ENCODE measurements at places on chromosomes 1 and 21.

DNA sequence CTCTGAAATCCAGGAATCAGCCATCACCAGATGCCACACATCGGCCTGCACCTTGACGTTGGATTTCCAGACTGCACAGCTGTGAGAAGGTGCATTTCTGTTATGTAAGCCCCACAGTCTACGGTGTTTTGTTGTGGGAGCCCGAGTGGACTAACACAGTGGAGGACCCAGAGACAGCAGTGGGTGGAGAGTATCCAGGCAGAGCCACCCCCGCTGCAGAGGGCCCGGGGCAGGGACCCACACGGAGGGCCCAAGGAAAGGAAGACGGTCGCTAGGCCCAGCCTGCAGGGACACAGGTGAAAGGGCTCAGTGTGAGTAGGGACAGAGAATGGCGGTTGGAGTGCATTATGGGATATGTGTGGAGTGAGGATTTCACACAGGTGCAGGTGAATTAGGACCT is 288.3 kb upstream of the AJAP1 start:
- DNase-seq: no peak

DNA sequence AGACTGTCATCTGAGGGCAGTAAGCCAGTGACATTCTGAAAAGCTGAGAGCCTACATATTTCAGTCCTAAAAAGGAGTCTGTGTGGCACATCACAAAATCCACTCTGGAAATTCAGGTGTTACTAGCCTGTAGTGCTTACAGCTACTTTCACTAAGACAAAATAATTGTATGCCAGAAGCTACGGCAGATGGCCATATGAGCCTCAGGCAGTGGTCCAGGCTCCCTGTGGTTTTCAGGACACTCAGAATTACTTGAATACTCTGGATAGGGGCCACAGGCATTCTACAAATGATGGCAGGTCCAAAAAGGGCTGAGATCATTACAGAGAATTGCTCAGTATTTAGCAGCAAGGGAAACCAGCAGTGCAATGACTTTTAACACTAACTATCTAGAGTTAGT is 527.1 kb downstream of the MRPL39 start:
- no peak for DNase-seq

- DNase-seq: no peak
Observed at GRCh38 chr1:204842892-204843291, 27.8 kb upstream of the NFASC start.

- DNase-seq: no peak
Observed at GRCh38 chr21:15688016-15688415, 41.8 kb upstream of the USP25 start.

DNA sequence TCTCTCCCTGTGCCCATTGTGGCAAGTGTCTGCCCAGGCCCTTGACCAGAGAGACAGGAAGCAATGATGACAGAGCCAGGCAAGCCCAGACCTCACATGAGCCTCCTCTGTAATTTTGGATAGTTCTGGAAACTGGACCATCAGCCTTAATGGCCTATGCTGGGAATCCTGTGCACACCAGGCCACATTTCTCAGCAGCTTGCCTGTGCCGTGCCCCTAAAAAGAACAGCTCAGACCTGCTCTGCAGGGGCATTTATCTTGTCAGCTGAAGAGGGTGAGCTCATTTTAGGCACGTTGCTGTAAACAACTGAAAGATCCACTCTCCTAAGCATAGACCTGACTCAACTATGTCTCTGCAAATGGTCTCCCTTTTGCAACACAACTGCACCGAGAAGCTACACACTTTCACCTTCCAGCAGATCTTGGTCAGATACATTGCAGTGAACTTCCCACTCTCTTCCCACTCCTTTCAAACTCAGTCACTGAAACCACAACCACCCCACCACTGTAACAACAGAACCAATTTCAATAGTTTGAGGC is 53.5 kb upstream of the BACH1 start:
- no peak for DNase-seq

GRCh38 chr1:153395136-153395685 is 4.3 kb upstream of the S100A8 start:
- no peak for DNase-seq

DNA sequence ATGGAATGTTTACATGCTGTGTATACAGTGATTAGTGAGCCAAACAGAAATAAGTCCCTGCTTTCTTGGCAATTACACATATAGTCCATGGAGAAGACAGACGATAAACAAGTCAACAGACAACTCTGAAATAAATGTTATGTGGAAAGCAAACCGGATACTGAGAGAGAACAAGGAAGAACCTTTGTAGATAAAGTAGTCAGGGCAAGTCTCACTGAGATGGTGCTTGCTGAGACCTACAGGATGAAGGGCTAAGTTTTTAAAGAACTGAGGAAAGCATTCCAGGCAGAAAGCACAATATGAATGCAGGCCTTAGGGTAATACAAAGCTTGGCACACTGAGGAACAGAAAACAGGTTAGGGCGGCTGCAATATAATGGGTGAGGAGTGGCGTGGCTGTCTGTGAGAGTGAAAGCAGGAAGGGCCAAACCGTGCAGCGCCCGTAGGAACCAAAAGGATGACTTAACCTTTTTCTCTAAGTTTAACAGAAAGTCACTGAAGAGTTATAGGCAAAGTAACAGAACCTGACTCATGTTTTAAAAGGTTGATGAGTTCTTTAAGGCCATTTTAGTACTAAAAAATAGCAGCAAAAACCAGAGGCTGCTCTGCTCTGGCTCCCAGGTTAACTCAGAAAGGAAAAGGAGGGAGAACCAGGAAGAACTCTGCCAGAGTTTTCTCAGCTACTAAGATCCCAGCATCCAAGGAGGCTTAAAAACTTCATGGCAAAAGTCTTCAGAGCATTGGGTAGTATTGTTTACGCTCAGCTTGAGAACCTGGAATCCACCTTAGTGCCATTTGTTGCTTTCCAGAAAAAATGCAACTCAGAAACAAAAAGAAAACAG is 8.7 kb upstream of the TTF2 start:
- DNase-seq: no peak

DNA sequence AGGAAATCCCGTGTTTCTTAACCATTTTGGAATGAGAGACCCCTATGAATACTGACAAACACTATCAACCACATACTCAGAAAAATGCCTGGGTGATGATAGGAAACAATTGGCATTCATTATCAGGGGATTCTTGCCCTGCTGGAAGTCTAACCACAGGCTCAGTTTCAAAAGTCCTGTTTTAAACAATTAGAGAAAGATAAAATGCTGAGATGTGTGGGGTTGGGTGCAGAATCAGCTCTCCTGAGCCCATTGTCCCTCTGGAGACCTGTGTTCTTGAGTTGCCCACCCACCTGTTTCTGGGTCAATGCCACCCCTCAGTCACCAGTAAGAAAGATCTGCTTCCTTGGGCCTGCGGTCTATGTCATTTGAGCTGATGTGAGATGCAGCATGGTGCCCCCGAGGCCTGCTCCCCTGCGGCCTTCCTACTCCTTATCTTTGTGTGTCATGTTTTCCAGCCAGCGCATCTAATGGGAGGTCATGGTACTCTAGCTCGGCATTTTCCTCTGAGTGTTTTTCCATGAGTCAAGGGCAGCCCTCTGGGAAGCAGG is 130.3 kb upstream of the PLXNA2 start:
- no peak for DNase-seq

GRCh38 chr1:113205980-113206766 is 133.2 kb downstream of the LRIG2 start:
- no peak for DNase-seq

DNA sequence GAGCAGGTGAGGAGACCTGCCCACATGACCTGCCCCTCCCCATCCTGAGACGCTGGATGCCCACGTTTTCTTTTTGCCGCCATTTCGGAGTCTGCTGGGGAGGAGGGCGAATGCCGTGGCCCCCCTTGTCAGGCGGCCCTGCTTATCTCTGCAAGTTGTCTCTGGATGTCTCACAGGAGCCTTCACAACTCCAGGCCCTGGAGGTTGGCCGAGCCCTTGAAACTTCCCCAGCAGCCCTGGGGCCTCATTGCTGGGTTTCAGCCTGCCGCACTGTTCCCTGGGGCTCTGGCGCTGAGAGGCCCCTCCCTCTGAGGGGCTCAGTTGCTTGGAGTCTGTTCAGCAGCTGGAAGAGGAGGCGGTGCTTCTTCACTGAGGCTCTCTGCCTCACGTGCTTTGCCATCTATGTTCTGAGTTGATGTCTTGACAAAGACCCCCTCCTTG is 29.8 kb upstream of the ZBTB21 start:
- DNase-seq: no peak

DNA sequence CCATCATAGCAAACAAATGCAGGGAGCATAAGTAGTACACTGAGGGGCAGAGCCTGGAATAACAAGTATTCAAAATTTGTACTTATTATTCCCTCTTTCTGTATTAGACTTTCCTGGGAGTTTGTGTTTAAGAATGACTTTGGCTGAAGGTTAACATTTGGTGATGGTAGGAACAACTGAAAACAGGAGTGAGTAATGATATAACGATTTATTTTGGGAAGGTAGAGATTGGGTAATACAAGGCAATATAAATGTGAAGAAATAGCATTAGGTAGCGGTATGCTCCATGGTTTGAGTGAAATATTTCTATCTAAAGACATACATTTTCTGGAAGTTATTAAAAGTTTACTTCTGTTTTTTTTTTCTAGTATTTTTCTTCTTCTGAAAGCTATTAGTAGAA is 18.5 kb upstream of the C1orf21 start:
- no peak for DNase-seq

DNA sequence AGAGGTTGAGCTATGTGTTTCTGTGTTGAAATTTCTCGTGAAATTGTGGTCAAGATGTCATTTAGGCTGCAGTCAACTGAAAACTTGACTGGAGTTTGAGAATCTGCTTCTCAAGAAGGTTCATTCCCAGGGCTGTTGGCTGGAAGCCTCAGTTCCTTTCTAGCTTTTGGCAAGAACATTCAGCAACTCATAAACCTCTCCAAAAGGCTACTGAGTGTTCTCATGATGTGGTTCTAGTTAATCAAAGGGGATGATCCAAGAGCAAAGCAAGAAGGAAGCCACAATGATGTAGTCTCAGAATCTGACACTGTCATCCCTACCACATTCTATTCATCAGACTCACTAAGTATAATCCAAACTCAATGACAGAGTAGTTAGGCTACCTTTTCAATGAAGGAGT is 66.6 kb downstream of the SPATA6 start:
- DNase-seq: no peak

DNA sequence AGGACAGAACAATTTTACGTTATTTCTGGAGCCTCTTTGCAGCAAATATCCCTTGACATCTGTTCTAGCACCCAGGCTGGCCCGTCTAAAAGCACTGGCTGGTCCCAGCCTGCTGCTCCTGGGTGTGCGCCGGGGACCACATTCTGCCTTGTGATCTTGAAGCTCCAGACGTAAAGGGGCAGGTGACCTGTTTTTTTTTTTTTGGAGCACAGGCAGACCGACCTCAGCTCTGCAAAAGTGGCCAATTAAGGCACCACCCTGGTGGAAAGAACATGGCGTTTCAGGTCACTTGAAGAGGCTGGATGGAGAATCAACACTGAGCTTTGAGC is 13.8 kb upstream of the CAMTA1 start:
- no peak for DNase-seq

DNA sequence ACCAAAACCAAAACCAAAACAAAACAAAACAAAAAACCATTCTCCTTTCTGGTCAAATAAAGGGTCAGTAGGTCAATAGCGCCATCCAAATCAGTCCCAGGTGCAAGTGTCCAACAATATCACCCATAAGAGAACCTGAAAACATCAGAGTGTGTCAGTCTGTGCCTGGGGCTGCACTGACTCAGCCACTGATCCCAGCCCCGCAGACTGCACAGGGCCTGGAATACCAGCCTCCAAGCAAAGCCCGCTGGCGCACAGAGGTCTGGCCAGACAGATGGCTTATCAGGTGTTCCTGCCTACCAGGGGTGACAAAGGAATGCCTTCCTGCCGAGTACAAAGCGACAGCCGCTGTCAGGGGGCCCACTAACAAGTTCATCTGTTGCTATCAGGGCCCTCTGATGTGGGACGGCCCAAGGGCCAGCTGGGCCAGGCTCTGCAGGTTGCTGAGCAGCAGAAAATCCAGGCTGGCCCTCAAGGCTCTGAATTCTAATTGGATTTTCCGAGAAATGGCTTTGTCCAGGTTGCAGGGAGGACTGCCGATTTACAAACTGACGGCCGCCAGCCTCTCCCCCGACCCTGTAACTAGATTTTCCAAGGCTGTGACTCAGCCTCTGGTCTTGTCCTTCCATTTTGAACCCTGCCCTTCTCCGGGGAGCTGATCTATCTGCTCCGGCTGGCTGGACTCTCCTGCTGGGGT is 13.7 kb upstream of the TMEM51 start:
- no peak for DNase-seq

- DNase-seq: no peak
Observed at GRCh38 chr1:67601539-67601938, 83.5 kb upstream of the GADD45A start.

- DNase-seq: peak; percentile 15
Observed at GRCh38 chr21:44337941-44338895, 972 bp downstream of the CFAP410 start.

- no peak for DNase-seq
Observed at GRCh38 chr21:42056996-42057689, 14.0 kb upstream of the UMODL1 start.

DNA sequence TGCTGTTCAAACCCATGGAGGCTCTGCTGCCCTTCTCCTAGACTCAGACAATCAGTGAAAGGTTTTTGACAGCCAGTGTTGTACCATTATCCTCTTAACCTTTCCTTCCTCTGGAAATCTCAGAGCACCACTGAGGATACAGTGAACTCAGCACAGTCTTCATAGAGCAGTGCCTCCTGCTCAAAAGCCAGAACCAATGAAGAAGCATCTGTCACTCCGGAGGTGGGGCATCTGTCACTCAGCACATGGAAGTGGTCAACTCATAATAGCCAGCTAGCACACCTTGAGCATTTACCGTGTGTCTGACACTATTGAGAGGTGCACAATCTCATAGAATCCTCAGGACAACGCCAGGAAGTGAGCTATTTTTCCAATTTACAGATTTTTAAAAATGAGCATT is 62.4 kb downstream of the NMNAT2 start:
- no peak for DNase-seq

GRCh38 chr1:101588677-101589076 is 351.9 kb downstream of the S1PR1 start:
- no peak for DNase-seq

DNA sequence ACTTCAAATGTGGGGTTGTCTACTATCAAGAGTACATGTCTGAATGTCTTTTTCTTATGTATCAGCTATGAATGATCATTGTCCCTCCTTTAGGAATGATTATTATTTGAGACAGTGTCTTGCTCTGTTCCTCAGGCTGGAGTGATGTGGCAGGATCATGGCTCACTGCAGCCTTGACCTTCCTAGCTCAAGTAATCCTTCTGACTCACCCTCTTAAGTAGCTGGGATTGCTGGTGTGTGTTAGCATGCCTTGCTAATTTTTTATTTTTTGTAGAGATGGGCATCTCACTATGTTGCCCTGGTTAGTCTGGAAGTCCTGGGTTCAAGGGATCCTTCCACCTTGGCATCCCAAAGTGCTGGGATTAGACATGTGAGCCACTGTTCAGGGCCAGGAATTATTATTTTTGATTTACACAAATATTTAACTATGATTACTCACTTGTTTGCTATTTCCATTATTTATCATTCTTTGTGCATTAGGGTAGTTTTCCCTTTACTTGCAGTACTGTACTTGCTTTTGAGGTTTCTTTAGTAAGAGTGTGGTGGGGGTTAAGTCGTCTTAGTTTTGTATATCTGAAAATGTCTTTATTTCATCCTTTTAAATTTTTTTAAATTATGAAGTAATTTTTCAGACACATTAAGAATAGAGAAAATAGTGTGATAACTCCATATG is 12.8 kb downstream of the S100A7 start:
- DNase-seq: no peak

GRCh38 chr1:28314547-28314941 is 14.3 kb upstream of the MED18 start:
- DNase-seq: no peak

- DNase-seq: no peak
Observed at GRCh38 chr1:216832192-216832591, 109.0 kb upstream of the ESRRG start.
